Vein endothelial cell (primary cell): ENCODE measurements at places on chromosomes 5 and 9. TPM values are rescaled to one million over a fixed set of nuclear protein-coding genes. Genes with fewer than 3 reads are reported as not detected.

Gene CCNJL
- 10.1 and 12.4 TPM in 2 replicates for total RNA-seq

Gene SPATA31C1
- not detected in 2 replicates for total RNA-seq

Gene NAIP
- 3.4 and 3.9 TPM in 2 replicates for total RNA-seq

Gene N4BP3
- total RNA-seq, result 37.9 and 44.2 TPM in 2 replicates

Gene COL23A1
- total RNA-seq, result not detected in 2 replicates

Gene NFIB
- total RNA-seq, result 208 and 234 TPM in 2 replicates

Gene GPR150
- 0.29 and 0.33 TPM in 2 replicates for total RNA-seq

Gene FOXI1
- total RNA-seq, result under 0.01 TPM in 1 of 2 replicates, not detected in the other

Gene IL13
- total RNA-seq, result not detected in 2 replicates

Gene CTXN3
- total RNA-seq, result not detected in 2 replicates

Gene CDX1
- total RNA-seq, result not detected in 2 replicates

Gene GRXCR2
- total RNA-seq, result not detected in 2 replicates

Gene MEGF10
- total RNA-seq, result 1.3 and 4.6 TPM in 2 replicates

Gene IRX1
- not detected in 2 replicates for total RNA-seq

Gene PDZD2
- total RNA-seq, result 3.9 and 6.9 TPM in 2 replicates

Gene DIRAS2
- not detected in 2 replicates for total RNA-seq

Gene OR13C5
- not detected in 2 replicates for total RNA-seq

Gene PHPT1
- 77.7 and 106 TPM in 2 replicates for total RNA-seq

Gene SECISBP2
- 30.1 and 31.2 TPM in 2 replicates for total RNA-seq

Gene KIF4B
- total RNA-seq, result 0.33 and 0.48 TPM in 2 replicates

Gene TLX3
- total RNA-seq, result not detected in 2 replicates

Gene CETN3
- 3.3 and 5.8 TPM in 2 replicates for total RNA-seq

Gene ZNF462
- 17.4 and 18.0 TPM in 2 replicates for total RNA-seq

Gene SHC3
- 0.29 and 1.3 TPM in 2 replicates for total RNA-seq

Gene PIP5K1B
- total RNA-seq, result 0.19 TPM in 1 of 2 replicates, not detected in the other

Gene LCN10
- not detected in 2 replicates for total RNA-seq

Gene STKLD1
- total RNA-seq, result 0.33 and 1.6 TPM in 2 replicates

Gene CARD6
- total RNA-seq, result 35.9 and 45.8 TPM in 2 replicates

Gene REEP2
- 4.2 and 4.6 TPM in 2 replicates for total RNA-seq

Gene FGF18
- total RNA-seq, result 0.10 and 0.33 TPM in 2 replicates

Gene OTP
- total RNA-seq, result not detected in 2 replicates

Gene C5orf52
- total RNA-seq, result not detected in 2 replicates

Gene POU5F2
- 2.0 and 2.2 TPM in 2 replicates for total RNA-seq

Gene NUP155
- total RNA-seq, result 37.9 and 50.6 TPM in 2 replicates
